ENCODE measurements at places on chromosomes 5 and 9.

GRCh38 chr5:103375350-103375749 is 116.8 kb downstream of the MACIR start:
- no peak for DNase-seq

DNA sequence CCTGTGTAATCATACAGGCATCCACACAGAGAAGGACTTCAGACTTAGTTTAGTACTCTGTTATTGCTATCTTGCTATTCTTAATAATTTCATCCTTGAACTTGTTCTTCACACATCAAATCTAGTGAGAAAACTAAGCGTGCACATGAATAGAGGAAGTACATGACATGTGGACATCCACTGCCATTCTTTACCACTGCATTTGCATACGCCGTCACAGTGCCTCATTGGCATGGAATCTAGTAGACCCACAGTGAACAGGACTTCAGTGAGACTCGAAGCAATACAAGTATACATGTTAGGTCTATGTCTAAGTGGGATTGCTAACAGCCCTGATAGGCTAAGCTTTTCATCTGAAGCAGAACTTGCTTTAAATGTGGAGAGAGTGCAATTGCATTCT is 592.1 kb downstream of the TLE4 start:
- DNase-seq = no peak

- no peak for DNase-seq
These were observed 1.7 kb downstream of the INPP5E start for GRCh38 chr9:136437839-136438547.

DNA sequence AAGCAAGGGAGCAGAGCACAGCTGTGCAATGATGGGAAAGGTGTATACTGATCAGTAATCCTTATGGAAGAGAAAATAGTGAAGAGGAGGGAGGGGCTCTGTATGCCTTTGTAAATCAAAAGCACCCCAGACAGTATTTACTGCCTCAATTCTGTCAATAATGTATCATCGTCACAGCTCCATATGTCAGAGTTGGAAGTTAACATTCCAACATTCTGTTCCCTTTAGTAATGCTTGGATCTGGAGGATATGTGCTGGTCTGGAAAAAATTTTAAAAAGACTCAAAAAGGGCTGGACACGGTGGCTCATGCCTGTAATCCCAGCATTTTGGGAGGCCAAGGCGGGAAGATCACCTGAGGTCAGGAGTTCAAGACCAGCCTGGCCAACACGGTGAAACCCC is 310.4 kb downstream of the ACTL7B start:
- no peak for DNase-seq

GRCh38 chr5:143446535-143447226 is 43.2 kb upstream of the NR3C1 start:
- DNase-seq = no peak

DNA sequence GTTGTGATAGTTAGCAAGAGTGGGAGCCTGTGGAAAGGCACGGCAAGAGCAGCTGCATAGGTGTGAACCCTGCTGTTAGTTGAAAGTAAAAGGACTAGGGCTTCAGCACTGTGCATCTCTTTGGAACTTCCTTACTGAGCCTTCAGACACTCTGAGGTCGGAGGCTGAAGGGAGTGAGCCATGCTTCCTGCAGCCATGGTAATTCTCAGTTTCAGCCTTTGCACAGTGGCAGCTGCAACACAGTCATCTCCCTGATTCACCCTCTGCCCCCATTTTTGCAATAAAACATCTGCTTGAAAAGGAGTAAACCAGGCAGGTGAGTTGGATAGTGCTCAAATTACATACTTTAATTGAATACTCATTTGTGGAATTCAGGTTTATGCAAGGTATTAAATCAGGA is 6.5 kb upstream of the TLE4 start:
- DNase-seq = no peak

DNA sequence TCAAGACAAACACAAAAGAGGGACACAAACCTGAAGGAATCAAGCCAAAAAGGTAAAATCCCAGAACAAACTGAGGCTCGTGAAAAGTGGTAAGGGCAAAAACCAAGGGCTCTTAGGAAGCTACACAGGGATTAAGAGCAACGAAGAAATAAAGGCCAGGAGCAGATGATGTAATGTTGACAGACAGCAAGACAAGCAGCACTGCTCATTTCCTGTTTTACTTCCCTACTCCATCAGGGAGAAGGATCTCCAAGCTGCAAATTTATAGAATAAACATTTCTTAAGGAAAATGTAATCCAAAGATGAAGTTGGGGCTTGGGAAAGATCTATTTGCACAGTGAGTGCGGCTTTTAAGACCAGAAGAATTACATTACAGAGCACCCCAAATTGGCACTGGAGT is 182.3 kb upstream of the MAP1B start:
- DNase-seq = no peak

- no peak for DNase-seq
These were observed 42.1 kb downstream of the FOCAD start for GRCh38 chr9:20726144-20726543.

GRCh38 chr9:21443849-21444625 is 3.8 kb downstream of the IFNA1 start:
- no peak for DNase-seq

DNA sequence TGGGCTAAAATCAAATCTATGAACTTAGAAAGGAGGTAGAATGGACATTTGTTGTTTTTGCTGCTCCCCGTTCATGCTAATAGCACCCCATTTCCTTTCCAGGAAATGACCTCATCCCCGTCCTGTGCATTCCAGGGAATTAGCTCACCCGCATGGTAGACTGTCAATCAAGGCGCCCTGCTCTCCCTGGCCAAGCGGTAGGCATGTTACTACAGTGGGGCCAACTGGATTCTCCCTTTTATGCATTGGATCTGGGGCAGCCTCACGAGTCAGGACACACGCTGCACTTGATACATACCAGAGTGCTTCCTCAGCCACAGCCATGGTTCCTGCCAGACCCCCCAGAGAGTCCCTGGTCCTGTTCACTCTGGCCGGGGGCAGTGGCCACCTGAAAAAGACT is 111.0 kb upstream of the PTCH1 start:
- no peak for DNase-seq

DNA sequence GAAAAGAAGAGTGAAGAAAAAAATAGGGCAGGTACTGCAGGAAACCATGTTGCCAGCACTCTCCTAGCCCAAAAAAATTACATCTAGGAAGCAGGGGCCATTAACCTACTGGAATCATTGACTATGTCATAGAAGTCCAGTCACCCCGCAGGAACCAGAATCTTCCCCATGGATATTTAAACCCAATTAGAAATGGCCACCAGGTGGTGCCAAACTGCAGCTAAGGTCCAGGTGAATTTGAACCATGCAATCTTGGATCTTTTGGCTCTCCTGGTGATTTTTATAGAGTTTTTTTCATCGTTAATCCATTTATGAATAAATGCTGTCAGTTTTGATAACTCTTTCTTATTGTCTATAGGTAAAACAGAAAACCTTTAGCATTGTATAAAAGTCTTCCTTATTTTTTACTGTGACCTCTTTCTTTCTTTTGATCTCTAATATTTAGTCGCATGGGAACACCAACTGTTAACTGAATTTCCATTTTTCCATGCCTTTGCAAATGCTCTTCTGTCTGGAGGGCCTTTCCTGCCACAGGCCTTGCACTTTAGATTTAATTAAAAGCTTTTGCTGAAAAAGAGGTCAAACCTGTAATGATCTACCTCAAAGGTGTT is 147.5 kb upstream of the FGF10 start:
- no peak for DNase-seq

DNA sequence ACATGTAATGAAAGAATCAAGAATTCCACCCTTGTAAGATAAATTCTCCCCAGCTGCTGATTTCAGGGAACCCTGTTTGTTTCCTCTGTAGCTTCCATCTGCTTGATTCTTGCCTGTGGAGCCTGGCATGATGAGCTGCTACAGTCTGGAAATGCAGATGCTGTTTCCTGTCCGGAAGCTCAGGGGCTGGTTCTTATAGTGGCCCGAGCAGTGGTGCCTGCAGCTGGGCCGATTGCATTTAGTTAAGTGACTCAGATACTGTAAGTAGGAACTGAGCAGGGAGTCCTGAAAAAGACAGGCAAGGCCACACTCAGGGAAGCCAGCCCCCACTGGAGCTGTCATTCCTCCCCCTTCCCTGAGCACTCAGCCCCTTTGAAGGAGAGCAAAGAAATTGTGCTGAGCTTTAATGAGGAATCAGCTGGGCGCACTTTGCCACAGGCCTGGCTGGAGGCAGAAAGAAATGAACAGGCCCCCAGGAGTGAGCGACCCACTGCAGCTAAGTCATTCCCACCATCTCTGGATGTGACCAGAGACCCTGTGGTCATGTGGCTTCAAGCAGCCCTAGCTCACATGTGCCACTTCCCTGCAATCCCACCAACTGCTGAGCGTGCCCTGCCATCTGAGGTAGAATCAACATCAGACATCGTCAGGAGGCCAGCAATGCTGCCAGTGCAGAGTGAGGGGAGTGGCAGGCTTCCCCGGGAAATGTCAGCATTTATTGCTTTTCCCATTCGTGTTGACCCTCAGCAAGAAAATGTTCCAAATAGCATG is 206.0 kb upstream of the WWC1 start:
- DNase-seq = no peak

DNA sequence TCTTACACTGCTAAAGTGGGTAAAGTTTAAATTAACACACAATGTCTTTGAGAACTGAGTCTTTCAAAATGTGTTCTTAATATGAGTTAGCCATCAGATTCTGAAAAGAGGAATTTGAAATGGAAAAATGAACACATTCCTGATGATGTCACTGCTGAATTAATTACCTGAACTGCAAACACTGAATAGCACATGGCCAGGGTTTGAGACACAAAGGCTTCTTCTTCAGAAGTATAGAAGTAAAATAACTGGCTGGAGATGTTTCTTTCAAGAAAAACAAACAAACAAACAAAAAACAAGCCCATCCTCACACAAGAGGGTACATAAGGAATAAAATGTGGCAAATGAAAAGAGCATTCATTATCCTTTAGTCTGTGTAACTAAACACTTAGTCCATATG is 7.1 kb downstream of the GLIS3 start:
- DNase-seq = no peak

DNA sequence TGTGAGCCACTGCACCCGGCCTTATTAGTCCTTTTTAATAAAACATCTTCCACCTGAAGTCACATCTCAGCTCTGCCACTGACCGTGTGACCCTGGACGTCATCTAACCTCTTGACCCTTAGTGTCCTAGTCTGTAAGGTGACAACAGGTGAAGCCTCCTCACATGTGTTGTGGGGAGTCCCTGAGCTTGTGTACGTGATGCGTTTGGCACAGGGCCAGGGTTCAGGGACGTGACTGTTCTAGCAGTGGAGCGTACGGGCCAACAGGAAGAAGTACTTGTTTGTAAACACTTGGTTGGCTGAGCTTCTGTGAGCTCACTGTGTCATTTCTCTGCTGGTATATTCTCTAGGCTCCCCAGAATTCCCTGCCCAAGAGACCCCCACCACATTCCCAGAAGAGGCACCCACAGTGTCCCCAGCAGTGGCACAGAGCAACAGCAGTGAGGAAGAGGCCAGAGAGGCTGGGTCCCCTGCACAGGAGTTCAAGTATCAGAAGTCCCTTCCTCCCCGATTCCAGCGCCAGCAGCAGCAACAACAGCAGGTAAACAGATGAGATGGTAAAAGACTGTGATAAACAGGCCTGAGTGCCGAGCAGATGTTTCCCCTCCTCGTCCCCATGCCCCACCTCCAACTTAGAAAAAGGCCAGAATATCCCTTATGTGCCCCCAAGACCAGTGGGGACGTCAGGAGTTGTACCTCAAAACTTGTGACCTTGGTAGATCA is 35.3 kb upstream of the POMT1 start:
- DNase-seq = no peak

- no peak for DNase-seq
These were observed 13.0 kb upstream of the NR5A1 start for GRCh38 chr9:124520206-124520596.

DNA sequence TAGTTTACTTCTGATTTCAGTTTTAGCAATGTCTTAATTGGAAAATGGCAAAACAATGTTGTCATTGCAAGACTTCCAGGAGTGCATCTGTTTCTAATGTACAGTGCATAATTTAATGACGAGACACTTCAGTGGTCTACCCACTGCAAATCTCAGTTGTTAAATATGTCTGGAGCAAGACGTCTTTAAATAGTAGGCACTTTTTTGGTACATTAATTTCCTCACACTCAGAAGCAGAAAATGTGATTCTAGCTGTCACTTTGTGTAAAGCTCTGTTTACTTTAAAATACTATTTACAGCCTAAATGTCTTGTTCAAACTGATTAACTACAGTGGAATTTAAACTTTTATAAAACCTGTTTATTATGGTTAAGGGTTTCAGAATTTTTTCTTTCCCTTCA is 815.5 kb downstream of the TLE1 start:
- no peak for DNase-seq

DNA sequence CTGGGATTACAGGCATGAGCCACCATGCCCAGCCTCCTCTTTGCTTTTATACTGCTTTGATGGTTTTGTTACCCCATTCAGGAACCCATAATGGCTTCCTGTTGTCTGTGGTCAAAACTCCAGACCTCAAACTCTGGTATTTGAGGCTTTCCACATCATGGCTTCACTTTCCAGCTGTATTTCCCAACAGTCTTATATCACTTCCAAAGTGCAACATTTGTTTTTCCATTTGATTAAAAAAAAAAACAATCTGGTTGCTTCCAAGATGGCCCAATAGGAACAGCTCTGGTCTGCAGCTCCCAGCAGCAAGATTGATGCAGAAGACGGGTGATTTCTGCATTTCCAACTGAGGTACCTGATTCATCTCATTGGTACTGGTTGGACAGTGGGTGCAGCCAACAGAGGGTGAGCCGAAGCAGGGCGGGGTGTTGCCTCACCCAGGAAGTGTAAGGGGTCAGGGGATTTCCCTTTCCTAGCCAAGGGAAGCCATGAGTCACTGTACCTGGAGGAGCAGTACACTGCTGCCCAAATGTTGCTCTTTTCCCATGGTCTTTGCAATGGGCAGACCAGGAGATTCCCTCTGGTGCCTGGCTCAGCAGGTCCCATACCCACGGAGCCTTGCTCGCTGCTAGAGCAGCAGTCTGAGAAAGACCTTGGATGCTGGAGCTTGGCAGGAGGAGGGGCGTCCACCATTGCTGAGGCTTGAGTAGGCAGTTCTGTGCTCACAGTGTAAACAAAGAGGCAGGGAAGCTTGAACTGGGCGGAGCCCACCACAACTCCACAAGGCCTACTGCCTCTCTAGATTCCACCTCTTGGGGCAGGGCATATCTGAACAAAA is 458.4 kb downstream of the KDM4C start:
- no peak for DNase-seq

GRCh38 chr9:37936965-37937364 is 33.0 kb upstream of the SLC25A51 start:
- DNase-seq = no peak

DNA sequence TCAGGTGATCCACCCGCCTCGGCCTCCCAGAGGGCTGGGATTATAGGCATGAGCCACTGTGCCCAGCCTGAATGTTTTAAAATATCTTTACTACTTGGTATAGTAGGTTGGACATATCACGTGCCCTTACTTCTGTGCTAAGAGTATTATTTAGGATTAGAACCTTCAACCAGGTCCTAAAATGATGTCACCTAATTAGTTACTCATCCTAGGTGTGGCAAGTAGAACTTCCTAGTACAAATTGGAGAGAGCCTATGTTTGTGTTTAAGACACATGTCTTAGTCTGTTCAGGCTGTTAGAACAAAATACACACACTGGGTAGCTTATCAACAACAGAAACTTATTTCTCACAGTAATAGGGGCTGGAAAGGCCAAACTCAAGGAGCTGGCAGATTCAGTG is 51.5 kb downstream of the ZFAND5 start:
- no peak for DNase-seq

Data from activated gamma-delta T cell treated with anti-CD3 and anti-CD28 coated beads, Interleukin-2, amount 50 U/mL, for 16 hours (primary cell).